NCI-H1930 (cell line): ENCODE measurements at places on chromosomes 7 and 10.
A peak's percentile ranks its signal among the peaks of the same experiment; 100 is the strongest.

GRCh38 chr10:63972949-63973827 is 452.0 kb downstream of the REEP3 start:
- no peak for DNase-seq

DNA sequence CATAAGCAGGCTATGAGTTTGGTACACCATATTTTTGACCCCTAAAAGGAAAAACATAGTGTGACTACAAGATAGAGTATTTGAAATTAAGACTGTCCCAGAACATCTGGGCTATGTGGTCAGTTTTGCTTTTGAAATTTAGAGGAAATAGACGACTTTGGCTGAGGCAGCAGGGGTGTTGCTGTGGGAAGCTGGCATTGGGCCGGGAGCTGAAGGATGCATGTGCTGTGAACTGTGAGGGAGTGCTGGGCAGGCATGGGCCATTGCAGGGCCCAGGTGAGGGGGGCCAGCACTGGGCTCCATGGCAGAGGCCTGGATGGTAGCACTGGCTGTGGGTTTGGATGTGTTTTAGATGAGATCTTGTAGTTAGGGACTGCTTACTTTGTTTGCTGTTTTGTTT is 168.3 kb downstream of the BMPER start:
- DNase-seq = no peak

- DNase-seq = no peak
Observed at GRCh38 chr7:151142686-151143040, 24.8 kb downstream of the GBX1 start.

DNA sequence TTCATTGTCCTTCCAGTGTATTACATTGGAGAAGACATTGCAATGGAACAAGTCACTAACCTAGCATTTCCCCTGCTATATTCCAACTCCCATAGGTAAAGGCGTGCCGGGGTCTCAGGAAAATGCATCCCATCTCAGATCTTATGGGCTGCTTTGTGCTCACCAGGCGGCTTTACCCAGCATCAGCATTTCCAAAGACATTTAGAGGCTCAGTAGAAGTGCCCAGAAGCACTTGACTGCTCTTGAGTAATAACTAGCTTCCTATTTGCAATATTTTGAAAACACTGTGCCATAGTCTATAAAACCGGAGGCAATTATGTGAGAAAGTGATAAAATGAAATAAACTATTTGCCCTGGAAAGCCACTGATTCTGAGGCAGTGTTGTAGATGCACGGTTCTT is 415.0 kb upstream of the NPVF start:
- DNase-seq = no peak

- no peak for DNase-seq
Observed at GRCh38 chr7:133186060-133186459, 66.8 kb upstream of the EXOC4 start.

DNA sequence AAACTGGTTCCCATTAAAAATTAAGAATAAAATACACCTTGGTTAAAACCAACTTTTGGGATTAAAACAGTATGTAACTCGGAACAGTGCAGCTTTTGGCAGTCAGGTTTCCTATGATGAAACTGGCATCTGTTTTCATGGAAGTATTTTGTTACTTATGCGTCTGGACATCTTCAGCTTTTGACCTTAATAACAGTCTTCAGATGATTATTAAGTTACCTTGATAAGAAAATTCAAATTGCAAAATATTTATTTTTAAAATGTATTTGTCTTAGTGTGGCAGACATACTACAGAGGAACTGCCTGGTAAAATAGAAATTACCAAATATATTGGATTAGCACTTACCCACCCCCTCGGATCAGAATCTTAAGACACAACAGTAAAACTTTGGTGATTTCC is 100.0 kb downstream of the ITGB8 start:
- DNase-seq = no peak

DNA sequence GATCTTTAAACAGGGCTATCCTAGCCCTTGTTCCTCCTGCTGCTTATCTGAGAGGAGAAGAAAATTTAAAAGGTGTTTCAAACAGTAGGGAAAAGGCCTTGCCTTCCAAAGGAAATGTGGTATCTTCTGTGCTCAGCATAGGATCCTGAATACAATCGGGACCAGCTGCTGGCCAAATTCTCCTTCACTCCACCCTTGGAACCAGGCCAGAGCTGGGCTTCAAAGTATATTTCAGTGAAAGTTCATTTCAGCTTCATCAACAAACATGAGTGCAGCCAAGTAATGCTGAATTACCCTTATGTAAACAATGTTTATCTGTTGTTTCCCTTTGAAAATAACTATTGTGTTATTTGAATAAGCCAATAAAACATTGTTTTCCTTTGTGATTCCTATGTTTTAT is 146.5 kb upstream of the MEOX2 start:
- DNase-seq = no peak

DNA sequence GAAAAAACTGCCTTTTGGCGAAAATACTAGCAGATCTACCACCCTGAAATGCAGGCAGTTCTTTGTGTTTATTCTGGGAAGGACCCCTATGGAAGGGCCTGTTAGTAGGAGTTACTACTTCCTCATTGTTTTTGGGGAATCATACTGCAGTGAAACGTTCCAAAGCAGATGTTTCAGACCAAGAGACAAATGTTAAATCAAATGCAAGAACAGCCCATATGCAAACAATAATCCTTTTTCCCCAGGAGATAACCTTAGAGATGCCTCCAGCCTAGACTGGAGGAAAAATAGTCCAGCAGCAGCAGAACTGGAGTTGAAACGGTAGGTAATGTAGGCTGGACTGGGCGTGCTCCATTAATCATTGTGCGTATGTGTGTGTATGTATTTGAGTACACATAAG is 65.9 kb upstream of the VWDE start:
- no peak for DNase-seq

DNA sequence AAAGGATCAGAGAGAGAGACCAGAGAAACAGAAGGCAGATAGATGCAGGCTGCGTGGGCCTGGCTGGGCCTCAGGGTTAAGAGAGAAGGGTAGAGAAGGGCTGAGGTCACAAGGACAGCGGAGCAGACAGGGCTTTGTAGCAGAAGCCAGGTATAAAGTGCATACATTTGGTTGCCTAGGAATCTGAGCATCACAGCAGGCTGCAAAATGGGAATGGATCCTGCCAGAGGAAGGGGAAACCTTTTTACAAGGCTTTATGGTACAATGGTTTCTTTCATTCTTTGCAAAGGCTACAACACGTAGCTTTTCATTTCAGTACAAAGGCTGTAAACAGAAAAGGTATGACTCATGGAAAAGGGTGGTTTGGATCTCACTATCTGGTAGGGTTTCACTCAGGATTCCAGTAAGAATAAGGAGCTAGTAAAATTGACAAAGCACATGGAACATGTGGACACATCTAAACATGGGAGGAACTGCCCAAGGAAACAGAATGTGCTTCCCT is 275.1 kb downstream of the DOCK4 start:
- peak; percentile 27 for DNase-seq

- no peak for DNase-seq
Observed at GRCh38 chr10:58081353-58081752, 186.3 kb downstream of the IPMK start.

DNA sequence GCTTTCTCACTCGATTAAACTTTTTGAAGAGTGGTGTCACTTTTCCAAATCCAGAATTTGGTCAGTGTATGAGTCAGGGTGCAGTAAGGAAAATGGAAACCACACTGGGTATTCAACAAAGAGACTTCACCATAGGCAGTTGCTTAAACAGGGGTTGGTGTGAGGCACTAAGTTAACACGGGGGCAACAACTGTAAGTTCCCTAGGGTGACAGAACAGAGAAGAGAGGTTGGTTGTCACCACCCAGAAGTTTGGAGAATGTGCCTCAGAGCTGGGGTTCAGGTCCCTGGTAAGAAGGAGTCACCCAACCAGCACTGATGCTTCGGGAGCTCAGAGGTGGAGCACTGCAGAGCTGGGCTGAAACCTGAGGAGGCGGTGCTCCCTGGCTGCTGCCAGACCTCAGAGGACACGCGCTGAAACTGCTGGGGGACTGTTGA is 170.4 kb downstream of the ARID5B start:
- DNase-seq = no peak

DNA sequence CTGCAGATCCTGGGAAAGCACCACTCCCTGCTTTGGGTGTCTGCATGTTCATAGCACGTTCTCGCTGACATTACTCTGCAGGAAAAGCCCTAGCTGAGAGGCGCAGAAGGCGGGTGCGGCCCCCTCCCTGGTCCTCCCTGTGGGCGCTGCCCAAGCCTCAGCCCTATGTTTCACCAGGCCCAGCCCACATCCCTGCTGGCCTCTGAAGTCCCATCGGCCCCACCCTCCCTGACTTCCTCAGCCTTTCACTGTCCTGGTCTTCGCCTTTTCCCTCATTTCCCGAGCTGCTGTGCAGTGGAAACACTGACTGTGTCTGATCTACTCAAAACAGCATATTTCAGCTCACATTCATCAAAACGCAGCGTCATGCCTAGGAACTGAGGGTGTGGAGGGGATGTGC is 36.3 kb upstream of the DIP2C start:
- no peak for DNase-seq

GRCh38 chr7:122651451-122651850 is 47.5 kb downstream of the RNF133 start:
- no peak for DNase-seq

DNA sequence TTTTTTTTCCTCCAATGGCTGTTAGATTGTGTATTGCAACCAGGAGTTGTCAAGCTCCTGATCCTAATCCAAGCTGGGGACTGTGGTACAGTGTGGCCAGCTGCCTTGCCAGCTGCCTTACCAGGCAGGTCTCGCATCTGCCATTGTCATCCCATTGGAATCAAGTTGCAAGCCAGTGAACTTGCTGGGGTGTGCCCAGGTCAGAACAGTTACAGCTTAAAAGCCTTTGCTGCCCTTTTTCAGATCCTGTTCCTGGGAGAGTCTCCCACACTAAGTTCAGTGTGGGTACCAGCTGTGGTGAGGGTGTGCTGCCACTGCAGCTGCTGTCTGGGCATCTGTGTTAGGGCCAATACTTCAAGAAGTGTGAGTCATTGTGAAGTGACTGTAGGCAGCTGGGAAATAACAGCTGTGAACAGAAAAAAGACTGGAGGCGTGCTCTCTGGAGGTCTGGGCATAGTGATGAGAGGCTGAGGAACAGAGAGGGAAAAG is 72.8 kb downstream of the CCNY start:
- no peak for DNase-seq

GRCh38 chr7:129264534-129264933 is 39.7 kb downstream of the AHCYL2 start:
- DNase-seq = no peak

- DNase-seq = no peak
Observed at GRCh38 chr10:27564880-27565279, 60.8 kb downstream of the RAB18 start.

GRCh38 chr10:100825325-100825875 is 80.0 kb downstream of the PAX2 start:
- DNase-seq = no peak

DNA sequence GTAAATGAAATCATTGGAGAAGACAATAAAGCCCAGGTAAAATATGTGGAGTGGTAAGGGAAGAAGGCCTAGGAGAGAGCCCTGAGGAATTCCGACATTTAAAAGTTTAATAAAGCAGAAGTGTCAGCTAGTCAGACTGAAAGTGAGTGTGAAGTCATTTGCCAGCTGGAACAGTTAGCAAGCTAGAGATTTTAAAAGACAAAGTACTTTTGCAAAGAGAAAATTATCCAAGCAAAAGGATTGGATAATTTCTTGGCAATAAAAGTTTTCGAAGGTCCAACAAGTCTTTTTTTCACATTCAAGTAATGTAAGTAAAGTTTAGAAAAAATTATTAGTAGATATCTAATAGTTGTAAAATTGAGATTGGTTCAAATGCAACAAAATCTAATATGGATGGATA is 27.1 kb upstream of the SEMA3C start:
- no peak for DNase-seq

DNA sequence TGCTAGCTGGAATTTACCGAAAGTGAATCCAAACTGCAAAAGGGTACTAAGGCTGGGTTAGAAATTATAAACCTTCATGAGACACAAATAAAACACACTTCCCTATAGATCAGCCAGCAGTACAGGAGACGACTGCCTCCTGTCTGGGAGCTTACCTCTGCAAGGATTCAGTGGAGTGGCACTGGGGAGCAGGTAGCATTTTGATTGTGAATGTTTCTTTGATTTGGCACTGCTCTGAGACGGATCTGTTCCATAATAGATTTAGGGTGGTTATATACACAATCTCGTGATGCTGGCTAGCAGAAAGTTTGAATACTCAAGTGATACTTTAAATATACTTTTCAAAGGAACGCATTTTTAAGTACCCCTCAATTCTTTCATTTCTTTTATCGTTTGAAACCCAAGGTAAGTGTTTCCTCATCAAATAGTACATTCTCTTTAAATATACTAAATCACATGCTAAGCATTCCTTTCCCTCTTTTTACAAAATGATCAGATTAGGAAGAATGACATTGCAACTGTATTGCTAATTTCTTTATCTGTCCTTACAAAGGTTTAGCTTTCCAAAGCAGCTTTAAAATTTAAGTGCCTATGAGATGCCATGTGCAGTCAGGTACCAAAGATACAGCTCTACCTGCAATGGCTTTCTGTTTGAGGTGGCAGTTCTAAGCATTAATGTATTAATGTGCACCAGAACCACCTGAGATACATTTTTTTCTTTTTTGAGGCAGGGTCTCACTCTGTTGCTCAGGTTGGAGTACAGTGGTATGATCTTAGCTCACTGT is 20.6 kb upstream of the CHCHD3 start:
- DNase-seq = no peak

DNA sequence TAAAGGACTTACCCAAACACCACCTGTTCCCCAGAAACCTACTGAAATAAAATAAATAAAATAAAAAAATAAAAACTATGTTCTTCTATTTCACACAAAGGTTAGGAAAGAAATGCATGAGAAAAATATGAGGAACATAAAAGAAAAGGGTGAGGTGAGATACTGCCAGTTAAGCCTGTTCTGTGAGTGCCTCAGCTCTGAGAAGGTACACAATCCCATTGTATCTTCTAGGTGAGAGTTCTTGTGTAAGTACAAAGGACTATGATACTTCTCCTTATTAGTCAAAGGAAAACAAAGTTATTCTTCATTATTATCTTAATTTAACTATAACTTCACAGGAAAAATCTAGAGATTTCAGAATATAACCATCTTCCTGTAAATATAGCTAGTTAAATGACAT is 86.0 kb downstream of the ATE1 start:
- no peak for DNase-seq

DNA sequence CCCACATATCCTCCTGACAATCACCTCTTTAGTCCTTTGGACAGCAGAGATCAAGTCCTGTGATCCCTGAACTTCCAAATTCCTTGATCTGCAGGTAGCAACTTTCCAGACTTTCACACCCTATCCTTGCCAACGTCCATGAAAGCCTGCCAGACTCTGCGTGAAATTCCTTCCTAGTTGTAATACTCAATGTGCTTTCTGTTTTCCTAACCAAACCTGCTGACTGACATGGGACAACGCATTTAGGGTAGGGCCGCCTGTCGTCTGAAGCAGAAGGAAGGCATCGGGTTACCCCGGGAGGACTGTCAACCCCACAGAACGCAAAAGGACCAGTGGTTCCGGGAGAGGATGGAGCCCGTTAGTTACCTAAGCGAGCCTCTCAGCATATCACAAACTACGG is 23.9 kb downstream of the ITGA8 start:
- no peak for DNase-seq

DNA sequence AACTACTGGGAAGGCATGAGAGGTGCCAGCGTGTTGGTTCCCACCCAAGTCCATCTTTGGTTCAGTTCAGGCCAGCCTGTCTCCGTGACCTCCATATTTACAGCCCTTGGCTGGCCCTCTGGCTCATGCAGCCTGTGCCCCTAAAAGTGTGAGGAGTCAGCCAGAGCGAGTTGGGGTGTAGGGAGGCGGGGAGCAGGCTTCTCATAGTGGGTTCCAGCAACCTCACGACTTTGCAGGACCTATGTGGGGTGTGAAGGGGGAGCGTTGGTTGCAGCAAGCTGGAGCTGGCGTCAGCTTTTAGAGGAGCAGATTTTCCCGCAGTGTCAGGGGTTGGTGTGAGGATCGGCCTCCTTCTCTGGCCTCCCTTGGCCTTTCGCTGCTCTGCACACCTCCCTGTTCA is 9.8 kb downstream of the TSPAN14 start:
- no peak for DNase-seq
